ENCODE measurements at places on chromosomes 5 and 9.

DNA sequence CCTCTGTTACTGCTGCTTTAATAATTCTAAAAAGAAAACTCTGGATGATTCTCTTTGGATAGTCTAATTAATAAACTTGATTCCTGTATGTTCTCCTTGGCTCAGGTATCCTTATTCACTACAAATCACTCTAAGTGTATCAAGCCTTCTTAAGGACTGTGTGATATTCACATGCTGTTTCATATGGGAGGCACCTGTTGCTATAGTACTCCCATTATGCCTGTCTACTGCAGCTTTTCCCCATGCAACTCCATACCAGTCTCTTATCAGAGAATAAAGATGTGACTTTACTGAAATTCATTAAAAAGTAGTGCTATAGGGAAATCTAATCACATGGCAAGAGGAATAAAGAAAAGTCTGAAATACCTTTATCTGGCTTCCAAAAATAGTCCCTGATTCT is 14.7 kb downstream of the BRD8 start:
- DNase-seq, result no peak

GRCh38 chr5:143671674-143672569 is 140.0 kb upstream of the HMHB1 start:
- DNase-seq, result no peak

DNA sequence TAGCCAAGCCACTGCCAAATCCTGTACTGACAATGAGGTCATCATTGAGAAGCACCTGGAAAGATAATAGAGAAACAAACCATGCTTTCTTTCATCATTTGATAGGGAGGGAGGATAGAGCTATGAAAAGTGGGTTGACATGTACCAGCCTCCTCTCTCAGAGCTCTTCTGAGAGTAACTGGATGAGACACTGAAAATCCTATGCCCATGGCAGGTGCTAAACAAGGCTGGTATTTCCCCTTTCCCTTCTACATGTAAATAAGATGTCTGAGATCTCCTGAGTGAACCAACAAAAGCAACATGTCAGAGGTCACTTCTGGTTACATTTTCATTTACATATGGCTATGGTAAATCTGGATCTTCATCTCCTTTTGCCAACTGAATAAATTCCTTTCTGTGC is 45.3 kb upstream of the TRAF1 start:
- no peak for DNase-seq

DNA sequence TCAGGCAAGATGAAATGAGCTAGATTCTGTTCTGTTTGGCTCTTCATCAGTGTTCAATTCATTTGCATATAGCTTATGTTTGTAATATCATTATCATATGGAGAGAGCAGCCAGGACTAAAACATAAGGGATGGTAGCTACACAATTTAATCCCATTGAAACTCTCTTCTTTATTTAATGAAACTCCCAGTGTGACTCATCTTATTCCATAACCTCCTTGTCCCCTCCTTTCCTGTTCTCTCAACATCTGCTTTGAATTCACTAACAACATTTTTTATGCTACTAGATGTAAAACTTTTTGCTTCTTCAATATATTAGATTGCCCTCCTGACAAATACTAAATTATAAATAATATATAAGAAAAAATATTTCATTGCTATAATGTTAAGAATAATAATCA is 1823.4 kb downstream of the MAT2B start:
- no peak for DNase-seq

DNA sequence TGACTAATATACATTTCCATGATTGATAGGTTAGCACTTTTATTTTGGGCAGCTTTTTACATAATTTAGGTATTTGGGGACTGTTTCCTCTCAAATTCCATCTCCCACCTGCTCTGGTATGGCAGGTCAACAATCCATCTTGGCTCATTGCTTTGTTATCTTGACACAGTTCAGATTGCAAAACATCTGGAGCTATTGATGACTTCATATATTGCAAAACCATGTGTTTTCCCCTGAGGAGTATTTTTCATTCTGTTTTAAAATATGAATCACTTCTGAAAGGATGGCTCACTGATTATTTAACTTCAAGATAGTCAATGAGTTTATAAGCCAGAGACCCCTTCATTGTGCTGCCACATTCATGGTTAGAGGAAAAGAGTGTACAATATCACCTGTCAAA is 1206.0 kb upstream of the C9orf72 start:
- no peak for DNase-seq

GRCh38 chr5:20463206-20463605 is 475.2 kb upstream of the CDH18 start:
- no peak for DNase-seq

DNA sequence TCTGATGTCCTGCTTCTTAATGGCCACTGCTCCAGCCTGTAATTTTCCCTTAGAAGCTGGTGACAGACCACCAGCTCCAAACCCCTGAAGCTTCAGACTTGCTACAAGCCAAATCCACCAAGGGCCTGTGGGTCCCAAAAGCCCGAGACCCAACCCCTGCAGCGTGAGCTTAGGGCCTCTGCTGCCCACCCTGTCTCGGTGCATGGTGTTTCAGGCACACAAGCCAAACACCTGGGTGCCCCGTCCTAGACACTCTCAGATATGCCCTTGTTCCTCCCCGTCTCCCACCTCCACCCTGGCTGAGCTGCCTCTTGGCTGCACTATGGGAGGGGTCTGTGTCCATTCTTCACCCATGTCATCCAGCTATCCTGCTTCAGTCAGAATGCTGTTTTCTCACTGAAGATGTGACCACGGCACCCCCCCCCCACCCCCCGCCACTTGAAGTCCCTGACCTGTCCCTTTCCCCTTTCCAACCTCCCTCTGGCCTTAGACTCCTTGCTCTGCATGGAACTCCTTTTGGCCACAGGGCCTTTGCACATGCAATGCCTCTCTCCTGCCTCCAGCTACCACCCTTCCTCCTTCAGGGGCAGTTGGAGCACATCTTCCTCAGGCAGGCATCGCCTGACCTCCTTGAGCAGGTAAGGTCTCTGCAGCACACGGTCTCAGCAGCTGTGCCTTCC is 55.8 kb downstream of the ZNF354C start:
- no peak for DNase-seq

DNA sequence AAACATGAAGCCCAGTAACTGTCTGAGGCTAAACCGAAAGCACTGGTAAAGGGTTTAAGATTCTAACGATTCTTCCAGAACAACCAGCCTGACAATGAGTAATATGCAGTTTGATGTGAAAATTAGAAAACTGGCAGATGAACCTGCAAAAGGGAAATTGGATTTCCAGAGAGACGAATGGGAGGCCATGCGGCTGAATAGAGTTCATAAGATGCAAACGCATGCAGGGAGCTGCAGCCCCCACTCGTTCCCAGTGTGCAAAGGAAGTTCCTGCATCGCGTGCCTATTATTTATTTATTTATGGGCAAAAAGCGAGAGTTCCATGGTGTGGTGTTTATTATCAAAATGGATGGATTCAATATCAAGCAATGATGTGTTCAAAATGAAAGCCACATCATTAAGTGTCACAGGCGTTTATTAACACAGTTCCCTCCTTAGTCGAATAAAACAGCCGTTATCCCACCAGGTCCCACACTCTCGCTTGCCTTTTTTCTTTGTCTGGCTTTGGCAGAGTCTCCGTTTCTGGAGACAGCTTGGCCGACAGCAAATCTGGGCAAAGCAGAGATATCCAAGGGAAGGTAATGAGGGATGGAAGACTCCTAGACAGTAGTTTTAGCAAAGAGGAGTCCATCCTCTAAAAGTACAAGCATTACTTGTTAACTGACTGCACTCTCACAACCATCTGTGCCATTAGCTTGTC is 451.4 kb downstream of the KDM4C start:
- DNase-seq, result peak; percentile 59

GRCh38 chr5:79133657-79134451 is 22.2 kb downstream of the BHMT start:
- DNase-seq, result peak; percentile 92

DNA sequence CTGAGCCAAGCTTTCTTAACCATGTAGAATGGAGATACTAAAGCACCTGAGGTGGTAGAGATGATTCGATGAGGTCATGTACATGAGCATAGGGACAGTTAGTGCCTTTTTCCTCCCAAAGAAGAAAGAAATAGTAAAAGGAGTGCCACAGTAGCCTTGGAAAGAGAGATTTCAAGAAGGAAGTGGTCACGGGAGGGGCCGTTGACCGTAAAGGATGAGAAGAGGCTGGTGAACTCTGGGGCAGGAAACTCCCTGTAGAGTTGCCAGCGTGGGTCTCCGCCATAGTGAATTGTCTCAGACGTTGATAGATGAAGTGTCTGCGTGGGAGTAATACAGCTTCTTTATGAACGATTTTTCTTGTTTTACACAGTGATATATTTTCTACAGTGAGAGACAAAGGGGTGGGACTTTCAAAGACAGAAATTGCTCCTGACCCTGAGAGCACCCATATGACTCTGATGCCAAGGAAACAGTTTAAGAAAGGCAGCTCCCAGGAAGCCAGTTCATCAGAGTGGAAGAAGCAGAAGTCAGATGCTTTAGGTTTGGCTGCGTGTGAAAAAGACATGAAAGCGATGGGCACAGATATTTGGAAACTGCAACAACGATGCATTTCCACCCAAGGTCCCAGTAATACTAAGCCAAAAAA is 41.3 kb downstream of the UGCG start:
- DNase-seq, result no peak

DNA sequence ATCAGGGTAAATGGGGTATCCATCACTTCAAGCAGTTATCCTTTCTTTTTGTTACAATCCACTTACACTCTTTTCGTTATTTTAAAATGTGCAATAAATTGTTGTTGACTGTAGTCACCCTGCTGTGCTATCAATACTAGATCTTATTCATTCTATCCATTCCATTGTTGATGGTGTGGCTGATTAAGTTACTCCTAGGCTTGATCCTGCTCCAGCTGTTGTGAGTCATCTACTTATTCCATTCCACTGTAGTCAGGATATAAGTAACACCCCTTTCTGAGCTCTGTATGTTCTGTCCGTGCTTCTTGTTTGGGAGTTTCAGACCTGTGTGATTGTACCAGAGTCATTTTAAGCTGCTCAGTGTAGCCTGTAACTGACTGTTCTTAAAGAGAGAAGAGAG is 122.5 kb upstream of the RUSC2 start:
- no peak for DNase-seq

GRCh38 chr5:83281658-83282057 is 189.9 kb upstream of the VCAN start:
- no peak for DNase-seq

DNA sequence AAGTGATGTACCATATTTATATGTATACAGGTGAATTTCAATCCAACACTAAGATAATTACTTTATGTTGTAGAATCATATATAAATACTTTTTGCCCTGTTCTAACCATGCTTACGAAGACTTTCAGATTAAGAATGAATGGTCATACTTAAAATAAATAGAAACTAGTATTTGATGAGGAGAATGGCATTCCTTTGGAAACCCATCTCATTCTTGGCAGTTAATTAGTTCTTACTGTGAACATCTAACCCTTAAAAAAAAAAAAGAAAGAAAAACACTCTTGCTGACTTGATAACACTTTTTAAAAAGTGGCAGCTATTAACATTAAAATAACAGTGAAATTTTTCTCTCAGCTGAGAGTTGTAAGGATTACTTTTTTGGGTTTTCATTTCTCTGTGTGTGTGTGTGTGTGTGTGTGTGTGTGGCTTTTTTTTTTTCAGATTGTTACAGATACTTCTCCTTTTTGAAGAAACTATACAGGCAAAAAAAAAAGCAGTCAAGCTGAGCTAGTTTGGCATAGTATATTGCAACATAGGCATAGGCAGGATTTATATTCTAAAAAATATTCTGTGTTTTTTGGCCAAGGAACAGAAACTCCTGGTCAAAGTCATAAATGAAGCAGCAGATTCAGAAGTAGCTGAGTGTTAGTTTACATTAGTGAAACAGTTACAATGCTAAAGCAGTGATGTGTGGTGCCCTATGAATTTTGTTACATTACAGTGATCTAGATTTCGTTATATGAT is 163.5 kb downstream of the CD180 start:
- no peak for DNase-seq

DNA sequence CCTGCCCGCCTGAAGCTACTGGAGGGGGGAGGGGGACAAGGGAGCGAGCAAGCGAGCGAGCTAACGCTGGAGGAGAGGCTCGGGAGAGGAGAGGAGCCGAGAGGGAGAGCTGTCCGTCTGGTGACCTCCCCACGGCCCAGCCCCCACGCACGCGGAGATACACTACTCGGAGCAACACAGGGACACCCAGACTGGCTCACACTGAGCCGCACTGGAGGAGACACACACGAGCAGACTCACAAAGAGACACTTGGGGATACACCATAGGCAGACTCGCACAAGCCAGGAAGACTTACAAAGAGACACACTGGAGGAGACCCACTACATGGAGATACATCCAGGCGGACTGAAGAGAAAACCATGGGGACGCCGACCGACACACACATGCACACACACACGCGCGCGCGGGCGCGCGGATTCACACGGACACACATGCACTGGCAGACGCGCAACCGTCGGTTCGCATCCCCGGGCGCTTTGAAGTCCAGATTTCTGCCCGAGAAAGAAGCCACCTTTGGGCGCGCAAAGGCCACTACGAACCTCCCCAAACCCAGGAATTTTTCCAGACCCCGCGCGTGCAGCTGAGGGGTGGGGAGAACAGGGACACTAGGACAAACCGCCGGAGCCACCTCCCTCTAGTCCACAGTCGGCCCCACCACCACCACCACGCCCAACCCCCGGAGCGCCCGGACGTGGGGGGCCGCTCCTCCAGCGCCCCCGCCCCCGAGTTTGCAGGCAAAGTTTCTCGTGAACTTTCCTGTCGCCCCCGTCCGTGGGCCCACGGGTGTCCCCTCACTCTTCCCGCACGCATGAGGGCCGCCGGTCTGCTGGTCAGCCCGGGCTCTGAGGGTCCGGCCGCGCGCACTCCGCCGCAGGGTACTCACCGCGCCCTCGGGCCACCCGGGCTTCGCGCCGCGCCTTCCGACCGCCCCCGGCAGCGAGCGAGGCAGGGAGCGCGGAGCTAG is 571 bp downstream of the CNTFR start:
- DNase-seq, result peak; percentile 84

DNA sequence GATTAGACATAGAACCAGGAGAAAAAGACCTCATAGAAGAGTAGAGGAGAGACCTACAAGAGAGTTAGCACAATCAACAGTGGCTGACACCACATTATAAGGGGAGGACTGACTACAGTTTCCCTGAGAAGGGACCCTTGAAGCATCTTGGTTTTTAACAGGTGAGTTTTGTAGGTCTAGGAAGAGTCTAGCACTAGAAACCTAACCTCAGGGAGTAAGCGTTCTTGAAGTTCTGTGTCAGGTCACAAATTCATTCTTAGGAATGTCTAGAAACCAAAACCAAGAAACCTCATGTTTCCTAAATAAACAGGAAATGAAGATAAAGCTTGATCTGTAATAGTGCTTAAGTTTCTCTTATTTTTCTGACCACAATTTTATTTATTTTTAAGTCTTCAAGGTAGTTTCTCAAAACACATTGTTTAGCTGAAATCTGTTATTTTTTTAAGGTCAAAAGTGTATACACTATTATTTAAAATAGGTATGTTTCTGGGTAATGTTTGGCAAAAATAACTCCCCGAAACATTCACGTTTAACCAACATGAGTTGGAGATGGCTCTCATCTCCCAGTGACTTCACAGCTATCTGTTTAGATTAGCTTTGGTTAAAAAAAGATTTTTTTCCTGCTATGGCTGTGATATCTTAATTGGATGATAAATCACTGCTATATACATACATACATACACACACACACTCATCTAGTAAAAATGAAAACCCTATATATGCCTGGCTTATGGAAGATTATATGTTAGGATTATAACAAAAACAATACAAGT is 37.1 kb downstream of the MAP3K1 start:
- no peak for DNase-seq
